ENCODE measurements at places on chromosomes 5 and 9.

DNA sequence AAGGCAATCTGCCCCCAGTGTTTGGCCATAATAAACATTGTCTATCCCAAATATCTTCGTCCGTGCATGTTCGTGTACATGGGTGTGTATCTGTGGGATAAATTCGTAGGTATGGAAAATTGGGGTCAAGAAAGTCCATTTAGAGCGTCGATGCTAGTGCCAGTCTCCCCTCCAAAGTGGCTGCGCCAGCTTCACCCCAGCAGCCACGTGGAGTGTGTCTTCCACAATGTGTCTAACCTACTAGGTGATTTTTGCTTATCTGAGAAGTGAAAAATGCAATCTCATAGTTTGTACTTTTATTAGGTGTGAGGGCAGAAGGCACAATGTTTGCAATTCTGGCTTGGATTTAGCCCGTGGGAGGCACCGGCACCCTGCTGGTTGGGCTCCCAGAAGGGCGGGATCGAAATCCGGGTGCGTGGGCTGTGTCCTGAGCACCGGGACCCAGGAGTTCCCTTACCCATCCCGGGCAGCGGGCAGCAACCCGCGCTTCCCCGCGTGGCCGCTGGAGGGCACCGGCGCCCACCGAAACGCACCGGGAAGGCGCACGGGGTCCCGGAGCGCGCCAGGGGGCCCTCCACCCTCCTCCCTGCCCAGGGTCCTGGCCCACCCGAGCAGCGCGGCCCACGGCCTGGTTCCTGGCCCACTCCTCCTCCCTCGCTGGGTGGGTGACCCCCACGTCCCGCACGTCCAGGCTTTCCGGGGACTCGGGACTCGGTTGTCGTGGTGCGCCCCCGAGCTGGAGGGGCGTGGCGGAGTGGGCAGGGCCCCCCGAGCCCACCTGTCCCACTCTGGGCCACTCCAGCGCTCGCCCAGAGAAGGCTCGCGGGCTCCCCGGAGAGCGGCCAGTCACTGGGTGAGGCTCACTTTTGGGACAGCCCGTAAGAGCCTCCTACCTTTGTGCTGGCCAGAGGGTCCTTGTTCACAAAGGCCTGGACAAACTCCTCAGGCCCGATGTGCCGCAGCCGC is 55.4 kb upstream of the RNF130 start:
- DNase-seq, result no peak

GRCh38 chr9:132136151-132136780 is 25.6 kb upstream of the NTNG2 start:
- DNase-seq, result no peak

DNA sequence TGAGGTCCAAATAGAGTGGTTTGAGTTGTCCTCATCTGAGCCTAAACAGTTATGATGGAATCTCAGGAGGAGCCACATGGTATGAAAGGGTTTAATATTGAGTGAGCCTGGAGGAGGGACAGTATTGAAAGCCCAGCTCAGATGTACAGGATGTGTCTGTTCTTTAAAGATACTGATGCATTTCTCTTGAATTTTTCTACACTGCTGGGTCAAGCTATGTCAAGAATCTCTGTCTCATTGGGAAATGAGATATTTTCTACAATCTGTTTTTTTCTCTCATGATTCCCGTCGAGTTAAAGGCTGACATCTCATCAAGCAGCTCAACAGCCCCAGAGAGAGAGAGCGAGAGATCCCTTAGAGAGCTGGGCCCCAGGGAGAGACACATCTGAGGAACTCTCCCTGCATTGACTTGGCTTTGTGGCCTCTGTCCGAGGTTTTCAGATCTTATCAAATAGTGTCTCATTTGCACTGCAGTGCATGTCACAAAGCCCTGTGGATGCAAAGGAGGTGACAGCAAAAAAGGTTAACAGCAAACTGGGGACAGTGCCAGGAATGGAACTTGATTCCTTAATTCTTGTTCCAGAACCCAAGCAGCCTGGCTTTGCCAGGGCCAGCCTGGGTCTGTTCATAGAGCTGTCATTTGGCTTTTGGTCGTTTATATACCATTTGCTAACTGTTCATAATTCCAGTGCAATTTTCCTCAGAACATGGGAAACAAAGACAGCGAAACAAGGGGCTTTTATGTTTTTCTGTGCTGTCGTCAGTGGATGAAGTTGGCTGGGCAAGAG is 19.0 kb upstream of the ACTBL2 start:
- no peak for DNase-seq

- peak; percentile 37 for DNase-seq
Measured at GRCh38 chr9:86721843-86722705, 225.2 kb downstream of the GAS1 start.

GRCh38 chr5:167850911-167851310 is 440.5 kb upstream of the WWC1 start:
- DNase-seq, result no peak

DNA sequence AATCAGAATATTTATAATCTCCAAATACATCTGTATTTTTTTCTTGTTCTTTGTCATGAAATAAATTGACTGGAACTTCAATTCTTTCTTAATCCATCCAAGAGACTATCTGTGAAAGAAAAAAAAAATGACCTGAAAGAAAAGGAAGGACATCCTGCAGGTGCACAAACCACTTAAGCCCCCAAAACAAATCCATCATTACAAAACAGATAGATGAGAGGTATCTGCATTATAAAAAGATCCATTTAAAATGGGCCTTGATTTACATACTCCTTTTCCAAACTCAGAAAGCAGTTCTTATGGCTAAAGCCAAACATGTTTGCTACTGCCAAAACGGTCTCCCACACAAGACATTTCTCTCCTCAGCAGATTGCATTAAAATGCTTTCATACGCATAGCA is 85.5 kb downstream of the ELAVL2 start:
- no peak for DNase-seq

- no peak for DNase-seq
Measured at GRCh38 chr5:126927429-126927828, 102.9 kb downstream of the MARCHF3 start.

- no peak for DNase-seq
Measured at GRCh38 chr9:97853844-97854695, 1.0 kb downstream of the FOXE1 start.

GRCh38 chr9:136831002-136831719 is 11.1 kb upstream of the AJM1 start:
- no peak for DNase-seq

GRCh38 chr5:160348080-160348479 is 22.3 kb downstream of the C1QTNF2 start:
- no peak for DNase-seq

DNA sequence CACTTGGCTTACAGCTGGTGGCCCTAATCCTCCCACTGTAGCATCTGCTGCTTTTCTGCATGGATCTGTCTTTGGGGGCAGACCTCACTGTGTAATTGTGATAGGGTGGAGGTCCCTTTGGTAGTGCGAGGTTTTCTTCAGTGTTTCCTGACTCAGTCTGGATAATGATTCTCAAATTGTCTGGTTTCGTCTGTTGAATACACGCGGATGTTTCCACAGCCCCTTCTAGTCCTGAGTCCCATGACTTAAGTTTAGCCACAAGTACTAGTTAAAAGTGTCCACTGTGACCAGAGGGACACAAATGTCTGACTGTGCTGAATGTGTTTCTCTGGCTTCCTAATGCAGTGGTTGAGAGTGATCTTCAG is 70.5 kb downstream of the LMNB1 start:
- no peak for DNase-seq

DNA sequence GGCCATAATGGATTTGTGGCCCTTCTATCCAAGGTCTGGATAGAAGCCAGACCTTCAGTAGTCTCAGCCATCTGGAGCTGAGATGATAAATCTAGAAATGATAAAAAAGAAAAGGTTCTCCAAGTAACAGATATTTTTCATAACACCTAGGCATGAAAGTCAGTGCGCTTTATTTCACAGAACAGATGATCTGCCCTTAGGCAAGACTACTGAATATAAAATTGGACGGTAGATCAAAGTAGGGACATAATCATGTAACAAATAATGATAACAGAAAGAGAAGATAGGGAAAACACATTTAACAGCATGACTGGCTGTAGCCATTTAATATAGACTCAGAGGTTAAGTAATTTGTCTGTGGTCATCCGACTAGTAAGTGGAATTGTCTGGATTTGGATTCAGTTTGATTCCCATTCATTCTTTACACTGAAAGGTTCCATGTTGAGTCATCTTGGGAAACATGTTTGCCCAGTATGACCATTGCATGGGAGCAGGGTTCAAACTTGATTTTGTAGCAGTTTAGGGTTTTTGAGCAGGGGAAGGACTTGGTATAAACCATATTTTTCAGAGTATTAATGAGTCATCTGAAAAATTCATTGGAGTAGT is 4.1 kb upstream of the CAVIN4 start:
- no peak for DNase-seq

GRCh38 chr9:23254404-23255184 is 571.4 kb downstream of the ELAVL2 start:
- no peak for DNase-seq

- no peak for DNase-seq
Measured at GRCh38 chr9:89436326-89436725, 61.6 kb downstream of the SEMA4D start.

DNA sequence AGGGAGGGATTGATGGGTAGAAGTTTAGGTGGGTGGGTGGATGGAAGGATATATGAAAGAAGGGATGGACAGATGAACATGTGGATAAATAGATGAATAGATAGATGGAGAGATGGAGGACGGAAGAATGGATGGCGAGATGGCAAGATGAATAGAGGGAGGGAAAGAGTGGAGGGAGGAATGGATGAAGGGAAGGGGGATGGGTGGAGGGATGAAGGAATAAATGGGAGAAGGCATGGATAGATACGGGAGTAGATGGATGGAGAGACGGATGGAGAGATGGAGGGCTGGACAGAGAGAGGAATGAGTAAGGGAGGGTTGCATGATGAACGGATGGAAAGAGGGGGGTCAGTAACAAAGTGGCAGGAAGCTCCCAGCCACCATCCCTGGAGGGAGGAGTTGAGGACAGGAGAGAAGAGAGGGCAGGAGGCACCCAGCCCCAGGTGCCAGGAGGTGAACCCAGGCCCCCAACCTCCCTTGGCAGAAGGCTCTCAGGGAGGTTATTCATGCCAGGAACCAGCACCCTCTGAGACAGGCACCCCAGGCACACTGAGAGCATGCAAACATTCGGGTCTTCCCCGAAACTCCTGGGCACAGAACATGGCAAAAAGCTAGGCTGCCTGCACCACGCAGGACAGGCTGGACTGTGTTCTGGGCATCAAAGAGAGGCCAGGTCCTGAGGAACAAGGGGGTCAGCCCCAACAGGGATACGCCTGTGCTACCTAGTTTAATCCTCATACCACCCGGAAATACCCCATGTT is 9.1 kb downstream of the SARDH start:
- no peak for DNase-seq

- peak; percentile 28 for DNase-seq
Measured at GRCh38 chr5:138725153-138725817, 27.9 kb upstream of the CTNNA1 start.

Data from psoas muscle (tissue), 8 donors.